Mesenteric fat pad (tissue), 1 donor: ENCODE measurements at places on chromosomes 7 and 10. TPM values are rescaled to one million over a fixed set of nuclear protein-coding genes. Genes with fewer than 3 reads are reported as not detected.
A peak's percentile ranks its signal among the peaks of the same experiment; 100 is the strongest.

CPXM2 gene
- total RNA-seq: 17.9 TPM

NUPR2 gene
- total RNA-seq: not detected

GPNMB gene
- total RNA-seq: 183 TPM

DNA sequence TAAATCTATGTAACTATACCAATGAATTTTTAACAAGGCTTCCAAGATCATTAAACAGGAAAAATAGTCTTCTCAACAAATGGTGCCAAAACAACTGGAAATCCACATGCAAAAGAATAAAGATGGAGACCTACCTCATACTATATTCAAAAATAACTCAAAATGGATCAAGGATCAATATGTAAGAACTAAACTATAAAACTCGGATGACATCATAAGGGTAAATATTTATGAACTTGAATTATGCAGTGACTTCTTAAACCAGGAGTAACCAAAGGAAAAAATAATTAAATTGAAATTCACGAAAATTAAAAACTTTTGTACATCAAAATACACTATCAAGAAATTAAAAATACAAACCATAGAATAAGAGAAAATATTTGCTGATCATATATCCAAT lies 728.7 kb upstream of the GHITM start:
- DNase-seq: no peak

DNA sequence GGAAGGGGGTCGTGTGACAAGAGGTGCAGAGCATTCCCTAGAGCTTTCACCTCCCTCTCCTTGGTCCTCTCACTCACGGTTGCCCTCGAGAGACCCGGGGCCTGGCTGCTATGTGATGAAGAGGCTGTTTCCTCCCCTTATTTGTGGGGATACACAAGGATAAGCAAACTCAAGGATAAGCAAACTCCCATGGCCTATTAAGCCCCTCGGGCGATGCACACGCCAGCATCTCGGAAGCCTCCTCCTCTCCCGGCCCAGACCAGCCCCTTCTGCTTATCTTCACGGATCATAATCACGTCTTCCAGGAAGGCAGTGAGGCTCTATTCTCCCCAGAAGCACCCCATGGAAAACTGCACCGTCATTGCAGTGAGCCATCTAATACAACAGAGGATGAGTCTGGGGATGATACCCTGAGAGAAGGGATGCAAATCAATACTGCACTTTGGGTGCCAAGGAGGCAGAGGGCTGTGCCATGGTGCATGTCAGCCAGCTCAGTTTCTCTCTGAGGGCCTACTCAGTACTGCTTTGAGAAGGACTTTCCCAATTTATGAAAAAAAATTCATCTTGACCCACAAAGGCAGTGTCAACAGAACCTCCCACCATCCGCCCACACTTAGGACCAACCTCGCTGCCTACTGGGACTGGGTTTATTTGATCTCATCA lies 22.2 kb downstream of the TMEM273 start:
- no peak for DNase-seq

DNA sequence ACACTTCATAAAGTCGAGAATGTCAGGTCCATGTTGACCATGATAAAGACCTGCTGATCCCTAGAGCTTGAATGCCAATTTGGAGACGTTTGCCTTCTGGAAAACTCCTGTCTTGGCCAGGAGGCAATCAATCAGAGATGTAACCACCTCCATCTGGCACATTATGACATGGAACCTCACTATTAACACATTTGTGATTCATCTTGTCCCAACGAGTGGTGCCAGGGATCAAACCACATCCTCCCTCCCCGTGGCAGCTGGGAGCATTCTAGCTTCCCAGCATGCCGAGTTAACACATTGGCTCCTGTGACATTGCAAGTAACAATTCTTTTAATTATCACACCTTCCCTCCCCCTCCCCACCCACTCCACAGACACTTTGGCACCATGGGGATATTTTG lies 84.0 kb upstream of the PPP1R17 start:
- no peak for DNase-seq

- DNase-seq: no peak
Observed at GRCh38 chr7:131897016-131897789, 340.8 kb upstream of the PODXL start.

- no peak for DNase-seq
Observed at GRCh38 chr7:44974549-44974948, 4.3 kb downstream of the MYO1G start.

- no peak for DNase-seq
Observed at GRCh38 chr7:48048113-48048512, 12.8 kb downstream of the C7orf57 start.

DNA sequence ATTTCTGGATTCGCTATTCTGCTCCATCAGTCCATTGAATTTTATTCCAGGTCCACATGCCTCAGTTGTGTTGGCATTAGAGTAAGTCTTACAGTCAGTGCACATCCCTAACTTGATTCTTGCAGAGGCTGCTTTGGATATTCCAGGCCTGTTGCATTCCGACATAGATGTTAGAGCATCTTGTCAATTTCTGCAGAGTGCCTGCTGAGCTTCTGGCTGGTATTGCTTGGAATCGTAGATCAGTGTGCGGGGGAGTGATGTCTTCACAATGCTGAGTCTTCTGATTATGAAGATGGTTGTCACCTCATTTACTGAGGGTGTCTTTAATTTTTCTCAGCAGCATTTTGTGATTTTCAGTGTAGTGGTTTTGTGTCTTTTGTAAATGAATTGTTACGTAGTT lies 45.2 kb downstream of the INPP5A start:
- no peak for DNase-seq

DNA sequence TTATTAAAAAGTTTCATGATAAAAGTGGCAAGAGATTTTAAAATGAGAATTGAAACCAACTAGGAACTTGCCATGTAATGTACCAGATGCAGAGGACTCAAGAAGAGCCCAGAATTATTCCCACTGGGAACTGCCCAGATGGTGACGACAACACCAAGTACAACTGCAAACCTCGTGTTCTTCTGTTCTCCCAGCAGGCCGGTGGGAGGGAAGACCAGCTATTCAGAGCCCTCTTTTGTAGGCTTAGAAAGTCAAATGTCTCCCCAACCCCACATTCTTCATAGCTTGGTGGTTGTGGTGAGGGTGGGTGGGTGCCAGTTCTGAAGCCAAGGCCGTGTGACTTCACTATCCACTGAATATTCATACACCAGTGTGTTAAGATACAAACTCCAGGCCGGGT lies 54.3 kb upstream of the ITGB1 start:
- no peak for DNase-seq

- no peak for DNase-seq
Observed at GRCh38 chr10:123848564-123849457, 42.8 kb downstream of the CPXM2 start.

- DNase-seq: no peak
Observed at GRCh38 chr7:50306494-50307367, 2.2 kb downstream of the IKZF1 start.

DNA sequence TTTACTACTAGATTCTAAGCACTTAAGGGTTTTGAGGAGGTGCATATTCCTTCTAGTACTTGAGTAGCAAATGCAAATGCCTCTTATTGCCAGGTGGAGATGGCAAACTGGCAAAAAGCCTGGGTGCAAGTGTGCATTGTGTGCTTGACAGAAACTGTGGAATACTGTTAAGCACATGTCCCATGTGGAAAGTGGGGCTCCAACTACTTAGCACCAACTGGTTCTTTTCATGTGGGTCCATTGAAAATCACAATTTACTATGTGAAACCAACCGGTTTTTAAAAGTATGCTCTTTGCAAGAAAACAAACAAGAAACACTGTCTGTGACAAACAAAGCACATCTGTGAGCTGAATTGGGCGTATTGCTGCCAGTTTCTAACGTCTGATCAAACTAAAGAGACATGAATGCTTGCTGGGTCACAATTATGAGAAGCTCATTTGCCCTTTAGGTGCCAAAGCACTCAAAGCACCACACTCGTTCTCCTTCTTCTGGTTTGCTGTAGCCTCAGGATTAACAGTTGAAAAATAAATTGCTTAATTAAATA lies 197.4 kb downstream of the SEMA3E start:
- no peak for DNase-seq

- DNase-seq: peak; percentile 62
Observed at GRCh38 chr10:133462512-133463305, 9.0 kb downstream of the SCART1 start.

DNA sequence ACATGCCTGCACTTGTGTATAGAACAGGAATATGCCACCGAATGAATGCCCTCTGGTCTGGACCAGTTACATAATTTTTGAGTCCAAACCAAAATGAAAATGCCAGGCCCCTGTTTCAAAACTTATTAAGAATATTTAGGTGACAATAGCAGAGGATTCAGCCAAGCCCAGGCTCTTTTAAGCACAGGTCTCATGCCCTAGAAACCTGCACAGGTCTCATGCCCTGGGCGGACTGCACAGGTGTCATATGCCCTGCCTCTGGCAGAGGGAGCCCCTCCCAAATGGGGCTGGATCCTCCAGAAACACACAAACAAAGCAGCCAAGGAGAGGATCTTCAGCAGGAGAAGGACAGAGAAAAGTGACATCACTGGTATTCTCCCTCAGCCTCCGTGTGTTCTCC lies 605.4 kb upstream of the NRP1 start:
- no peak for DNase-seq

DNA sequence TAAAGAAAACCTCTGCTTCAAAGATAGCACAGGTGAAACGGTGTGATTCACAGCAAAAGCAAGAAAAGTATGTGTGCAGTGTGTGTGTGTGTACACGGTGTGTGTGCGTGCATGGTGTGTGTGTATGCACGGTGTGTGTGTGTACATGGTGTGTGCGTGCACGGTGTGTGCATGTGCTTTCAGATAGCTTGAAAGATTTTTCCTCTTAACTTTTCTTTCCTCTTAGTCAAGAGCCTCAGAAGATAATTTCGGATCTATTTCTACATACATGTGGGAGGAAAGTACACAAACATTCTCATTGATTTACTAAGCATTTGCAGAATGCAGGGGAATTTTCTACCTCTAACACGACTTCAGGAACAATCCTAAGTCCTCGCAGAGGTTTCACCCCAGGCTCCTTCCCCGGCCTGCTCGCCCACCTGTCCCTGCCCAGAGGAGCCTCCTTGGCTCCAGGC lies 2.9 kb downstream of the FGFR2 start:
- DNase-seq: no peak

- no peak for DNase-seq
Observed at GRCh38 chr7:22651036-22651435, 76.0 kb upstream of the IL6 start.

DNA sequence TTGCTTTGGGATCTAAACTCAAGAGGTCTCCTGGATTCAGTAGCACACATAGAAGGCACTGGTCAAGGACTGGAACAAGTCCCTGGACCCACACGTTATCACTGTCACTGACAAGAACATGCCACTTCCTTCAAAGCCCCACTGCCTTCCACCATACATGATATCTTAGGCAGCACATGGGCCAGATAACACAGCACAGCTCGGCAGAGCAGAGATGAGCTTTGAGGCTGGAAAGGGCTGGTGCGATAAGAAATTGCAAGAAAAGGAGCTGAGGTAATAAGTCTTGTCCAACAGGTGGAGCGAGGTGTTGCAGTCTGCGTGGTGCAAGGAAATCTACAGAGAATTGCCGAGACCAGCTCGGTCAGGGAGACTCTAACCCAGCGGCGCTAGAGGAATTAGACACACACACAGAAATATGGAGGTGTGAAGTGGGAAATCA lies 139.8 kb upstream of the CDK13 start:
- no peak for DNase-seq
